ENCODE measurements at places on chromosomes 1 and 21. TPM values are rescaled to one million over a fixed set of nuclear protein-coding genes. Genes with fewer than 3 reads are reported as not detected.
A peak's percentile ranks its signal among the peaks of the same experiment; 100 is the strongest.

GRCh38 chr1:185317886-185318310, 855 bp upstream of the IVNS1ABP start:
- no peak for DNase-seq

LEMD1 gene
- not detected for total RNA-seq

DNA sequence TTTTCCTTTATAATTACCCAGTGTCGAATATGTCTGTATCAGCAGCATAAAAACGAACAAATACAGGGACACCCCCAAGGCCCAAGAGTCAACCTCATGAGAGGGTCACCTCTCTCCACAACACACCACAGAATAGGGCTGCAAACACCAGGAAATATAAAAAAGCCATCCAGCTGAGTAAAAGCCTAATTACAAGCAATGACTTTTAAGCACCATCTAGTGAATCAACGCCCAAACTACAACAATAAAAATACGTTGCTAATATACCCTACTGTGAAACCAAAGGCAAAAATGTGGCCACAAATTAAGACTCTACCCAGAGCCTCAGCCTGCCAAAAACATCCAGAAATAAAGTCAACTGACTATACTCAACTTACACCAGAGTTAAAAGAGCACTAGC, 817.9 kb upstream of the NEGR1 start:
- DNase-seq = no peak

DNA sequence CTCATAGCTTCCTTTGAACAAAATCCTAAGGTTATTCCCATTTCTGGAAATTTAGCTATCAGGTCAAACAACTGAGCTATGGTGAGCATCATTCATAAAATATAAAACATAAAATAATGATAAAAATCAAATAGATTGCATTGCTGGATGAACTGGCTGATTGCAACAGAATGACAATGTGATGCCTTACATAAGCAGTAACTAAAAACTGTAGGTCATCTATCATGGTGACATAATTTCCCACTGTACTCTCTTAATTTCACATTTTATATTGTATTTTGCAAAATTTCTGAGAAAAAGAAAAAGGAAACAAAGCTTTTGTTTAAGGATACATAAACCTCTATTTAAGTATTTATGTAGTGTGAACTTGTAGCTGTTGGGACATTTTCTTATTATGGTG, 4.6 kb downstream of the PTGER3 start:
- no peak for DNase-seq

DNA sequence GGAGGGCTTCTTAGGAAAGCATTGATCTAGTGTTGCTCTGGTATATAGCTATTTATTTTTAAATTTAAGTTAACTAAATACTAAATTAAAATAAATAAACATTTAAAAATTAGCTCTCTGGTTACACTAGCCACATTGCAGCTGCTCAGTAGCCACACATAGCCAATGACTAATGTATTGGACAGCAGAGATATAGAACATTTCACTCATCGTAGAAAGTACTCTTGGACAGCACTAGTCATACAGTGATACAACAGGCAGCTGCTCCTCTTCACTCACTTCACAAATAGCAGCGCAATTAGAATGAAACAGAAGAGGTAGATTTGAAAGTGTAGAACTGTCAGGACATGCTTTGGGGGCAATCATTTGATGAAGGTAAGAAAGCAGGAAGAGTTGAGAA, 245.4 kb downstream of the PBX1 start:
- no peak for DNase-seq

SYT6 gene
- 0.10 TPM for total RNA-seq

DNA sequence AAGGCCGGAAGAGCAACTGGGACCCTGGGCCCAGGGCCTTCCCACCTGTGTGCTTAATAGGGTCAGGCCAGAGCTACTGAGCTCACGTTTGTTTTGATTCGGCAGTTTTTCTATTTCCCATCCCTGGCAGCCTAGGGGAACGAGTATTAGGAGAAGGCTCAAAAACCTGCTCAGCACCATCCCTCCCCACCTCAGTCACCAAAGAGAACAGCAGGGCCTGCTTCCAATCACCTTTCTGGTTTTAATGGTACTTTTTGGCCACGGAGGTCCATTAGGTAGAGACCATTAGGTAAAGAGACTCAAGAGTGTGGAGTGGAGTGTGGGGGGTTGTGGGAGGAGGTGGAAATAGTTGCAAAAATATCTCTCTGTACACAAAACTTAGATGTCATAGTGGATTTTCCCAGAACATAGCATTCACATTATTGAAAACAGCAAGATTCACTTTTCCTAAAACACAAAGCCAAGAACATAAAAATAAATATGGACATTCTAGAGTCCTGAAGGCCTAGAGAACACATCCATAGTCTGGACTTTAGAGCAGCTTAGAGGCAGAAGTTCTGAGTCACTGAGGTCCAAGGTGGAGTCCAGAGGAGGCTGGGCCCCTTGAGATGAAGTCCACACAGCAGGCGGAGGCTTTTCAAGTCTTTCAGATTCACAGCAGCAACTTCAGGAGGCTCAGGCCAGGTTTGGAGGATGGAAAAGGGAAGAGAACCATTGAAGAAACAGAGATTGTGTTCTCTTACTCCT, 19.5 kb downstream of the NUAK2 start:
- DNase-seq = no peak

DNA sequence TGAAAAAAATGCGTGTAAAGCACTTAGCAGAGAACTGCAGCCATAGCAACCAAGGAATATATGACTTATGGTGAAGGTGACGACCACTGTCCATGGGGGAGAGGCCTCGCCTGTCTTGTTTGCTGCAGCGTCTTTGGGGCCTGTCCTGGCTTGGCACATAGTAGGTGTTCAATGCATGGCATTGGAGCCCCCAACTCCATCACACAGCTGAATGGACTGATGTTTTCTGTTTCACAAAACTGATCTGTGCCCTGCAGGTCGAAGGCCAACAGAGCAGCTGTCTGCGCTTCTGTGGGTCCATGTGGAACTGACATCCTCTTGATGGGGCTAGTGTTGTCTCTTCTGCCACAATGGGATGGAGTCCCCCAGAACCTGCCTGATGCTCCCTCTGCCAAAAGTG, 296.0 kb downstream of the PTPRU start:
- no peak for DNase-seq

MATN1 gene
- 1.4 TPM for total RNA-seq

DNA sequence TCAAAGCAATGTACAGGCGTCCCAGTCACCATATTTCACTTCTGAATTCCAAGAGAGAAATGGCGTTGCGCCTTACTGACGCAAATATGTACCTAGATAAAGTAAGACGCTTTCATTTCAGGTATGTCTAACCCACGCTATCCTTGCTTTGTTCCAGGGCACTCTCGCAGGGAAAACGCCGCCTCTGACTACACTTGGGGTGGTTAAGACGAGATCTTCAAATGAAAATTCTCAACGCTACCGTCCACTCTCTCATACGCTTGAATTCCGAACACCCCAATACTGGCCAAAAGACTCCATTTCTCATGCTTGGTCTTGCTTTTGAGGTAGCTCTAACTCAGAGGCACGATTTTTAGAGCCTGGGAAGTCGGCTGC, 736 bp upstream of the ZMPSTE24 start:
- DNase-seq = peak; percentile 81

GRCh38 chr1:24286246-24287010, 32.7 kb upstream of the GRHL3 start:
- DNase-seq = no peak

- DNase-seq = no peak
Measured at GRCh38 chr1:220705782-220706181, 15.6 kb downstream of the C1orf115 start.

DNA sequence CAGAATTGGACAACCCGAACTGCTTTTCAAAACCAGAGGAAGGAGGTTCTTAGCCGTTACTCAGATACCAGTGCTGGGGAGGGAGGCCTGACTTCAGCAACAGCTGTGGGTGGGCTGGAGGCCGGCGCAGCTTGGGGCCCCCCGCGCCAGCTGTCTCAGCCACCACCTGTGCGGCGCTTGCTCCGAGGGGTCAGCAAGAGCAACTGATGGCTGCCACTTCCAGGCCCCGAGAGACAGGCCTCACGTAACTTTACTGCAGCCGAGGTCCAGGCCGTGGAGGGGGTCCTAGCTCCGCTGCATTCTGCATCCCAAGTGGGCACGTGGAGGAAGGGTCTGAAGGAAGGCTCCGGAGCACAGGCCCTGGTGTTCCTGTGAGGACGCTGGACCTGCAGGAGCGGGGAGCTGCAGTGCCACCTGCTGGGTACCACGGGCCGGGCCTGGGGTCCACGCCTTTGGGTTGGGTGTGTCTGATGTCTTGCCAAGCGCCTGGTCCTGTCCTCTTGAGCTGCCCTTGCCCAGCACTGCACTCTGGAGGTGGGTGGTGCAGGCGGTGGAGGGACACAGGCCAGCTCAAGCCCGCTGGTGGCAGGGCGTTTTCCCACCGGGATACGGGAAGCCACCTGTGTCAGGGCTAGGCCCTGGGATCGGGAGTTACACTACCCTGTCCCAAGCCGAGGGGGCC, 9.8 kb downstream of the THAP3 start:
- no peak for DNase-seq

GRCh38 chr1:180167021-180167701, 12.5 kb downstream of the QSOX1 start:
- DNase-seq = no peak

DNA sequence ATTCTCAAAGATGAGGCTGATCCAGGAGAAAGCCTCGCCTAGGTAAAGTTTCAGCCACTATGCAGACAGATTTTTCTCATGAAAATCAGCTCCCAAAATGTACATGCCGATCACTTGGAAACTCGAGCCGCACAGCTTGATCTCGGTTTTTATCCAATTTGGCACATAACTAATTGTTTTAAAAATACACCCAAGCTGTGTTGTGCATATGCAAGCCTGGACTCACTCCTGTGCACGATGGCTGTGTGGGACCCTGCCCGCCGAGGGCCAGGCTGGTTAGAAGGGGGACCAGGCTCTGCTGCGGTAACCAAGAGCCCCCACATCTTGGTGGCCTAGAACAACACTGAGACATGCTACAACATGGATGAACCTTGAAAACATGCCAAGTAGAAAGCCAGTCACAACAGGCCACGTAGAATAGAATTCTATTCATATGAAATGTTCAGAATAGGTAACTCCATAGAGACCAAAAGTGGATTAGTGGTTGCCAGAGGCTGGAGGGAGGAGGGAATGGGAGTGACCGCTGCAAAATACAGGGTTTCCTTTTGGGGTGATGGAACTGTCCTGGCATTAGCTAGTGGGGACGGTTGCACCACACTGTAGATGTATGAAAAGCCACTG, 16.1 kb upstream of the LDLRAP1 start:
- no peak for DNase-seq

GRCh38 chr1:59219916-59220315, 77.0 kb upstream of the FGGY start:
- DNase-seq = no peak

DNA sequence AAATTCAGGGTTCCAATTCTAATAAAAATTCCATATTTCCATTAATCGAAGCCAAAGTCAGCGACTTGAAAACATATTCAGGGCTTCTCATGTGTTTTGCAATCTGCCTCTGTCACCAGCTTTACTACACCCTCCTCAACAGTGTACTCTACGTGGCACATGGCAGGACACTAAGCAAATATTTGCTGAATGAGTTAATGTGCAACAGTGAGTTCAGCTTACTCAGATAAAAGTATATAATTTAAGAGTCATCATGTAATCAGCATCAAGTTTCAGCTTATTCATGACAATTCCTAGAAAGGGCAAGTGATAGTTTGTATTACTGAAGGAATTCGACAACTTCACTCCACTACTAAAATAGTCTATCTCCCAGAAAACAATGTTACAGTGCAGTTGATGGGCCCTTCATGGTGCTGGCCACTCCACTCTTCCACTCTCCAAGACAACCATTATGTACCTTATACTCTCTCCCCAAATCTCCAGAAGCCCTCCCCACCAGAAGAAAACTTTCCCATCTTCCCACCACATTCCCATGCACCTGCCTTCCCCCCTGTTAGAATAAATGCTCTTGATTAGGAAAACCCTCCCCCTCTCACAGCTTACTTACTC, 97.3 kb downstream of the TTLL7 start:
- DNase-seq = no peak

LCE1D gene
- 1.4 TPM for total RNA-seq

- no peak for DNase-seq
Measured at GRCh38 chr21:28991861-28992525, 684 bp downstream of the LTN1 start.

RIPPLY3 gene
- total RNA-seq = 0.20 TPM

DNA sequence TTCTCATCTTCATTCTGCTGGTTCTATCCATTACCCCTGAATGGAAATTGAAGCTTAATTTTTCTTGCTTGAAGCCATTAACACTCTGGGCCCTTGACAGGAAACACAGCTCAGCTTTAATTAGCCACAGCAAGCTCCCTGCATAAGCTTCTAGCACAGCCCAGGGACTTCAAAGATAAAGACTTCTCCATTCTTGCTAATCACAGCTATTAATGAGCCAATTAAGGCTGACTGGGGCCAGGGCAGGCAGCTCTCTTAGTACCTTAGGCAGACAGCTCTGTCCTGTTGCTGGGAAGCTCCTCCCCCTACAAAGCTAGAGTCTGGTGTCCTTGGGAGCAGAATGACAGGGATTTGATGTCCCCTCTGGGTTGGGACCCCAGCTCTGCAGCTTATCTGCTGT, 27.9 kb upstream of the TRABD2B start:
- DNase-seq = peak; percentile 2

AGT gene
- 6.0 TPM for total RNA-seq

GRCh38 chr1:177913762-177914540, 55.9 kb downstream of the SEC16B start:
- no peak for DNase-seq

DNA sequence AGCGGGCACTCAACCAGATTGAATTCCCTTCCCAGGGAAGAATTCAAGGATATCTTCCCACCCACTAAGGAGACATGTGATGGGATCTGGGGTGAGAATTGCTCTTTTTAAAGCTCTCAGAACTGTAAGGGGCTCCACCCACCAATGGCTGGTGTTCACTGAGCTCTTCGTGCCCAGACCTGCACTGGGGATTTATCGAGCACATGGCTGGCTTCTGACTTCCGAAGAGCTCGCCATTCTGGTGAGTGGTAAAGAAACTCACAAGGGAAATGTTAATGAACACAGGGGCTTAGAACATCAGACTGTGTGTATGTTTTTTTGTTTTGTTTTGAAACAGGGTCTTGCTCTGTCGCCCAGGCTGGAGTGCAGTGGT, 9.8 kb downstream of the PADI3 start:
- no peak for DNase-seq

SNRNP40 gene
- total RNA-seq = 88.5 TPM

- DNase-seq = no peak
Measured at GRCh38 chr21:44952116-44952928, 12.5 kb downstream of the SLX9 start.

DNA sequence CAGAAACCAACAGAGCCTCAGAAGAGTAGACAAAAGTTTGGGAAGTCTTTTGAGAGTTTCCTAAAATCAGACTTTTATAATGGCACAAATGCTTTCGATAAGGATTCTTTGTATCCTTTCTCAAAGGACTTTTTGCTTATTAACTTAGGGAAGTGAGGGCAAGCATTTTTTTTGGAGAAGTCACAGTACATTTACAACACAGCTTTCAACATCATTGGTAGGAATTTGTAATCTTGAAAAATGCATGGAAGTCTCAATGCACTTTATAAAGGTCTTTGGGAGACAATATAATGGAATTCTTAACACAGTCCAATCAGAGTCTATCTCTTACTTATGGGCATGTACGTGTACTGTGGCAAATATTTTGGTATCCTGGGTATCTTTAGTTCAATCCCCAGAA, 325.8 kb upstream of the NR5A2 start:
- no peak for DNase-seq

GRCh38 chr1:43381612-43382011, 8.0 kb downstream of the MED8 start:
- DNase-seq = no peak

Data from skin of body (tissue), 3 donors.